Pulmonary artery endothelial cell (primary cell): ENCODE measurements at places on chromosomes 16 and 17. TPM values are rescaled to one million over a fixed set of nuclear protein-coding genes. Genes with fewer than 3 reads are reported as not detected.

Gene SLC12A3
- total RNA-seq, result not detected in 2 replicates

Gene APOH
- total RNA-seq, result not detected in 2 replicates

Gene HNF1B
- total RNA-seq, result not detected in 2 replicates

- DNase-seq, result peak; percentile 93
Observed at GRCh38 chr17:63446753-63447470, 806 bp upstream of the CYB561 start.

GRCh38 chr16:26240807-26241206 lies 549.0 kb downstream of the HS3ST4 start:
- DNase-seq, result no peak
